ENCODE measurements at places on chromosomes 16 and 17. TPM values are rescaled to one million over a fixed set of nuclear protein-coding genes. Genes with fewer than 3 reads are reported as not detected.

The PRSS21 gene
- total RNA-seq, result 0.19 TPM

The TEKT1 gene
- total RNA-seq, result not detected

The DUXB gene
- not detected for total RNA-seq

The MYH8 gene
- total RNA-seq, result not detected

The ITPRIPL2 gene
- 14.3 TPM for total RNA-seq

The C17orf100 gene
- total RNA-seq, result 2.5 TPM

The FOXJ1 gene
- total RNA-seq, result 0.40 TPM

The EFCAB5 gene
- 0.81 TPM for total RNA-seq

The NARF gene
- total RNA-seq, result 60.6 TPM

The NECAB2 gene
- 3.0 TPM for total RNA-seq

The ASPHD1 gene
- 30.7 TPM for total RNA-seq

The MTSS2 gene
- total RNA-seq, result 32.0 TPM

The NKD1 gene
- total RNA-seq, result 0.12 TPM

The CDH5 gene
- 0.17 TPM for total RNA-seq

The CSH1 gene
- not detected for total RNA-seq

The KRT23 gene
- total RNA-seq, result 0.08 TPM
